Cardiac septum (tissue), 1 donor: ENCODE measurements at places on chromosomes 3 and 15. TPM values are rescaled to one million over a fixed set of nuclear protein-coding genes. Genes with fewer than 3 reads are reported as not detected.

HYAL1 gene
- 51.6 TPM for total RNA-seq

RTP1 gene
- not detected for total RNA-seq

NR1I2 gene
- total RNA-seq: 0.08 TPM

EPHB1 gene
- total RNA-seq: 1.1 TPM

KNG1 gene
- total RNA-seq: not detected

- DNase-seq: no peak
Measured at GRCh38 chr15:58597943-58598828, 151.3 kb downstream of the ADAM10 start.

DNA sequence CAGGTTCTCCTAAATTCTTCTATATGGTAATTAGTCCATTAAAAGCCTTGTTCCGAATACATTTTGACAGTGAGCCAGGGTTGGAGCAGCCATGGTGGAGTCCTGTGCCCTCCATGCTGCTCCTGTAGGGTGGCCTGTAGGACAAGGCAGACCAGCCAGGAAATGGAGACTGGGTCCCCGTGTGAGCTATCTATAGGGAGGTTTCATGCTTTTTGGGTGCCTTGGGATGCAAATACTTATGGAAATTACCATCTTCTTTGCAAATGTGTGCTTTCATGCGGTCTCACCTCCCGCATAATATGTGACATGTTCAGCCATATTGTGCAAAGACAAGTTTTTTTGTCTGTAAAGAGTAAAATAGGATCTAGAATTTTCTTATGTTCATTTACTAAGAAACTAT lies 58.0 kb upstream of the FURIN start:
- no peak for DNase-seq

DNA sequence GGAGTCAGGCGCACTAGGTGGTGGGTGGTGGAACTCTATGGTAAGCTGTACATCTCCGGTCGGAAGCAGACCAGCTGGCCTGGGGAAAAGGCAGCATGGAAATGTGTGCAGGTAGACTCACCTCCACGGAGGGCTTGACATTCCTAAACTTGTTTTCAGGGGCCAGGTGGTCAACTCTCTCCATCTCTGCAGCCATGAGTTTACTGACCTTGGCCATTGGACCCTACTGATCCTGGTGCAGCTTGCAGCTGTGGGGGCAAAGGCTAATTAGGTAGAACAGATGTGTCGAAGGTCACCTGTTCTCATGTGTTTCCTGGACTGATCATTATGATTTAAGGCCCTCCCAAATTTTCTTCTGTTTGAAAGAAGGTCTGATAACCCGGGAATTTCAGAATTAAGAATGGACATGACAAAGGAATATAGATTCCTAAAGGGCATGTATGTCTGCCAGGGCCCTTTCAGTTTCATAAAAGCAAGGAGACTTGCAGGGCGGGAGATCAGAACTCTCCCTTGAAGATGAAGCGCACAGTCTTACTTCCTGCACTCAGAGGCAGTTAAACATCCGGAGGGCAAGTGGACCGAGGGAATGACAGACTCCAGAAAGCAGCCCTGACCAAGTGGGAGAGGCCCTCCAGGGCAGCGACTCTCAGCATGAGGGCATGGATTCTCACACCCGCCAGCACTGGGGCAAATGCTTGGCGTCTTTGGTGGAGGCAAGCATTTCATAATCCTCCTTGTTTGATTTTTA lies 56.1 kb upstream of the CMTM7 start:
- no peak for DNase-seq

DNA sequence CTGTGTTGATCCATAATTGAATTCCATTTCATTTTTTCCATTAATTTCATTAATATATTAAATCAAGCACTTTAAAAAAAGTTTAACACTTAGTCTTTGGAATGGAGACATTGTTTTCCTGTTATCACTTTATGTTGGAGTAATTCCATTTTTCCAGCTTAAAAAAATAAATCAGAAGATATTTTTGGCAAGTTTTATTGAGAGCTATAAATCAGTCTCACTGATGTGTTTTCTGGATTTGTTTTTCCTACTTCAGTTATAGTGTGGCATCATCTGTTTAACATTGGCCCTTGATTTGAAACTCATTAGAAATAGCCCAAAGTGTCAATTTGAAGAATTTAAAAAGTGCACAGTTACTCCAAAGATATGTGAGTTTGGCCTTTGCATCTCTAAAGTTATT lies 53.1 kb downstream of the MAP2K5 start:
- no peak for DNase-seq
